CD4-positive, alpha-beta T cell treated with Interleukin-10 for 1 hour (primary cell): ENCODE measurements at places on chromosomes 16 and 17.
A peak's percentile ranks its signal among the peaks of the same experiment; 100 is the strongest.

DNA sequence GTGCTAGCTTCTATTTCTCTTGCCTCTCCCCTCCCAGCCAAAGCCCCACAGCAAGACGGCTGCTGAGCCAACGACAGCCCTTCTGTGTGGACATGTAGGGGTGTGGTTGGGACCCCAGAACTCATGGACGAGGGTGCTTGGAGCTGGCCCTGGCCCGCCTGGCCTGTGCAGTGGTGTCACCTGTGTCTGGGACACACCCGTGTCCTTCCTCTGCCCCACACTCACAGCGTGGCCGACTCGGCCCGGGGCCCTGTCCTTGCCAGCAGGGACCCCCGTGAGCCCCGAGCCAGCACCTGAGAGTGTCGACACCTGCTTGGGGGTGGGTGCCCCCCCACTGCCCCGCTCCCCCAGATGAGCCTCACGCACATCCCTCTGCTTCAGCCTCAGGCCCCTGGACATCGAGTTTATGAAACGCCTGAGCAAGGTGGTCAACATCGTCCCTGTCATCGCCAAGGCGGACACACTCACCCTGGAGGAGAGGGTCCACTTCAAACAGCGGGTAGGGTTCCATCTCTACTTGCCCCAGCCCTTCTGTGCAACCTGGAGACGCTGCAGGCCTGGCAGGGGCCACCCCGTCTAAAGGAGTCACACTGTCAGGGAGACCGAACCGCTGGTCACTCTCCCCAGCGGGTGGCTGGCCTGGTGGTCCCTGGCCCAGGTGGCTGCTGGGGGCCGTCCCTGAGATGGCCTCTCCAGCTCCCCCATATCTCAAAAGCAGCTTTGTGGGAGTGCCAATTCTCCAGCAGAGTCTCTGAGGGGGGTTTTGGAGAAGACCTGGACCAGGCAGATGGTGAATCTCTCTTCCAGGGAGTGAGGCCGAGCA, 349.8 kb downstream of the SEC14L1 start:
- DNase-seq: no peak

DNA sequence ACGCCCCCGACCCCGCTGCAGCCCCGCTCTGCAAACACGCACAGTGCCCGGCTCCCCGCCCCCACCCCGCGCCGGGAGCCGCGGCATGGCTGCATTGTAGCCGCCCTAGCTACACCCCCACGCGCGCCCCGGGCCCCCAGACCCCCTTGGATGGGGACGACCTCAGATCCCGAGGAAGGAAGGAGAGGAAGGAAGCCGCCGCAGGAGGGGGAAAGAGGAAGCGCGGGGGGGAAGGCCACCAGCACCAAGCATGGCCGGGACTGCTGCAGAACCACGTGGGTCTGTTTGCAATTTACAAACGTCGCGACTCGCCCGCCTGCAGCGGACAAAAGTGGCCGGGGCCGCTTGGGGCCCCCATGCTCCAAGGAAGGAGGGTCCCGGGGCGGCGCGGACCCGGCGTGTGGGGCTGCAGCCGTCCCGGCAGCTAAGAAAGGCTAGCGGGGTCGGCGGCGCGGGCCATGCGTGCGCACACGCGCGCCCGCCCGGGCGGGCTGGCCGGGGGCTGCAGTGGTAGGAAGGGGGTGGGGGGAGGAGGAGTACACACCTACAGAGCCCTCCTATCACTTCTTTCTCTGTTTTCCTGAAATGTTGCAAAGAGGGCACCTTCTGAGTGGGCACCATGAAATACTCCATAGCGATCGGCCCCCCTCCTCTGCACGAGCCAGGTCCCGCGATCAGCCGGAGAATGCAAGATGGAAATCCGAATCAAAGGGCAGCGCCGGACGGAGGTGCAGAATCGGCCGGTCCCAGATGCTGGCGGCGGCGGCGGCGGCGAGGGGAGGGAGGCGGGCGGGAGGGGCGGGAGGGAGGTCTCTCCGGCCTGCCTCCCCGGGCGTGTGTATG, 488 bp downstream of the TFAP4 start:
- no peak for DNase-seq

DNA sequence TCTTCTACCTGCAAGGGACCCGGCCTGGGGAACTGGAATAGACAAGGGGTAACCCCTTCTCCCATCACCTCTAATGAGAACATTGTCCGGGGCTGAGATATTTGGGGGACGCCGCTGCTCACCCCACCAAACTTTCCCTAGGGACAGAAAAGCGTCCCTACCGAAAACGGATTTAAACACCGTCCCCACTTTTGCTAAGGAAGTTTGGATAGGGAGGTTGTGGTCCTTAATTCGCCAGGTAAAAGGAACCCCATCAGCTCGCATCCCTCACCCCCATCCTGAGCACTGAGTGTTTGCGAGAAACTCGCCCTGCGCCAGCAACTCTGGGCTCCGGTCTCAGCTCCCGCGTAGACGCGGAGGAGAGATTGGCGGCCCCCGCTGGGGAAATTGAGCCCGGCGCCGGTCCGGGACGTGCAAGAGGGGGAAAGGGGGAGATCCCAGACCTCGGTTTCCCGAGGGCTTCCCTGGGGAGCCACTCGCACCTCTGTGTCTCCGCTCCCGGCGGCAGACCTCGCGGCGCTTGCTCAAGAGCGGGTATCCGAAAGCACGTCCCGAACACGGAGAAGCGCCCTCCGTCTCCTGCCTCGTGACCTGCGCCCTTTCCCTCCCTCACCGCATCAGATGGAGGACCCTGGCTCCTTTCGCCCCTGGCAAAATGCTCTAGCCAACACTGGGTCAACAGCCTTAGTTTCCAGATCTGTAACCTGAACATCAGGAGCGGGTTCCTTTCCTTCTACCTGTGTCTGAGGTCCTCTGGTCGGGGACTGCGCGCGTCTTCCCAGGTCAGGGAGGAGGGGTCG, 3.1 kb upstream of the SOX9 start:
- no peak for DNase-seq

- DNase-seq: no peak
These were observed 323.0 kb upstream of the TBX2 start for GRCh38 chr17:61076621-61077031.

GRCh38 chr16:89581045-89581695, 5.6 kb downstream of the CPNE7 start:
- DNase-seq: no peak

GRCh38 chr17:7307686-7308624, 527 bp downstream of the EIF5A start:
- peak; percentile 62 for DNase-seq

DNA sequence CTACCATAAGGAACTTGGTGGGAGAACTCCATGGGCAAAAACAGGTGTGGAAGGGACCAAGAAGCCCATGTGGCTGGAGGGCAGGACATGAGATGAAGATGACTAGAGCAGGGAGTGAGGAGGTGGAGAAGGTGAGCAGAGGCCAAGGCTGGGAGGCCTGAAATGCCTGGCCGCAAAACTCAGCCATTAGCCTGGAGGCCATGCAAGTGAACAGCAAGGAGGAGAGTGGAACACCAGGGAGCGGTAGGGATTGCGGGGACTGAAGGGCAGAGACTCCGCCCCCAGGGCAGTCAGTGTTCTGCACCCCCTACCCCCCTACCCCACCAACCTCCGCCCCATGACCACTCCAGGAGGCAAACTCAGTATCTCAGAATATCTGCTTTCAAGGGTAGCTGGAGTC, 17.0 kb downstream of the BCL7C start:
- no peak for DNase-seq
